ENCODE measurements at places on chromosomes 6 and 20.

DNA sequence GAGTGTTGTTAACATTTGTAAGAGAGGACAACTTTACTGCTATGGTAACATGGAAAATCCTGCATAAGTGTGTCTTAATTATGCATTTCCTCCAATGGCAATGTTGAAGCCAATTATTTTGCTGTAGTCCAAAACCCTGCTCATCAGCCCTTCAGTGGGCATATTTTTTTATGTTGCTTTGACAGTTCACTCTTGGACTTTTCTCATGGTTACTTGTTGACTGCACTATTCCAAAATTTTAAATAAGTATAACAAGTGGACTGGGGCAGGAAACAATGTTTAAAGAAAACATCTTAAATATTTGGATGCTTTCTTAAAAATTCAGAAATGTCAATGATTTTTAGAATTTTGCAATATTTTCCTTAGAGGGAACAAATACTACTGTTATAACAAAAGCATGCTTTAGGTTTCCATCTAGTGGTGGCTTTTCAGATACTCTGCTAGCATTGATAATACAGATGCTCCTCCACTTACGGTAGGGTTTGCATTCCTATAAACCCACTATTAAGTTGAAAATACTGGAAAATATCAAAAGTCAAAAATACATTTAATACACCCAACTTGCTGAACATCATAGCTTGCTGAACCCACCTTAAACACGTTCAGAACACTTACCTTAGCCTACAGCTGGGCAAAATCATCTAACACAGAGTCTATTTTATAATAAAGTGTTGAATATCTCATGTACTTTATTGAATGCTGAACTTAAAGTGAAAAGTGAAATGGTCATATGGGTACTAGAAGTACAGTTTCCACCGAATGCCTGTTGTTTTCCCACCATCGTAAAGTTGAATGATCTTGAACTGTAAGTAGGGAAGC, 86.4 kb downstream of the ADGRG6 start:
- DNase-seq = no peak

DNA sequence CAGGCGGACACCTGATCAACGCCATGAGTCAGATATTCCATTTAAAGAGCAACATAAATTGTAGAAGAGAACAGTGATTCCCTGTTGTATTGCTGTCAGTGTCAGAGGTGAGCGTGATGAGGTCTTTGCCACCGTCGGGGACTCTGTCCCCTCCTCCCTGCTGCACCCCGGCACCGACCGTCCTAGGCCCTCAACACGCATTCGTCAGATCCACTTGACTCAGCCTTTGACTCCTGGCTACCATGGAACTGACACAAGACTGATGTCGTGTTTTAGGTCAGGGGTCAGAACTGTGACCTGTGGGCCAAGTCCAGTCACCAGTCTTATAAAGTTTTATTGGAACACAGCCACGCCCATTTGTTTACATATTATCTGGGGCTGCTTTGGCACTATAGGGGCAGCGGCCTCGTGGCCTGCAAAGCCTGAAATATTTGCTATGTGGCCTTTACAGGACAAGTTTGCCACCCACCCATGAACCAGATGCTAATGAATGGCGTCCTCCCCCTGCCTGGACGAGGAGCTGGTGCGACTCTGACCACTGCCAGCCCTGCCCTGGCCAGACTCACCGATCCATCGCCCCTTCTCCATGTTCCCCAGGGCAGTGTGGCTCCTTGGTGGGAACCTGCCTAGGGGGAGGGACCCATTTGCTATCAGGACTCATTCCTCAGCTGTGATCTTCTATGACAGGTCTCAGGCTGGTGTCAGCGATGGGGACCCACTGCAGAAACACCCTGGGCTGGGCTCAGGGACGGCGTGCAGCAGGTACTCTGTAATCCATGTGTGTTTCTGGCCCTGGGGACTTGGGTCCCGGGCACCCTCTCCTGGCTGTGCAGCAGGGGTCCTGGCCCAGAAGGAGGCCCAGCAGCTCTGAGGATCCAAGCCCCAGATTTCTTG, 37.5 kb upstream of the PHACTR3 start:
- DNase-seq = no peak

DNA sequence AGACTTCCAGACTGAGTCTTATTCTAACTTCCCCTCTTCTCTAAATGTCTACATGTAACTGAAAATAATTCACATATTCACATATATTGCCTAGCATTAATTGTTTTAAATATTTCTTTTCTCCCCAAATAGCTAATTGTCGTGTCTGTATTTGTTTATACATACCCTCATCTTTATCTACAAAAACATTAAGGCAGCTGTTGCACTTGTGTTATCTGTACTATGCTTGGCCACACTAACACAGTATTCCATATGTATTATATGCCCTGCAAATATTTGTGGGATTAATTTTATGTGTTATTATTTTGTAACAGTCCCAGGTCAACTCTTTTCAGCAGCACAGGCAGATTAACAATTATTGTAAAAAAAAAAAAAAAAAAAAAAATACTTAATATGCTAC, 11.7 kb downstream of the HDAC2 start:
- DNase-seq = no peak

DNA sequence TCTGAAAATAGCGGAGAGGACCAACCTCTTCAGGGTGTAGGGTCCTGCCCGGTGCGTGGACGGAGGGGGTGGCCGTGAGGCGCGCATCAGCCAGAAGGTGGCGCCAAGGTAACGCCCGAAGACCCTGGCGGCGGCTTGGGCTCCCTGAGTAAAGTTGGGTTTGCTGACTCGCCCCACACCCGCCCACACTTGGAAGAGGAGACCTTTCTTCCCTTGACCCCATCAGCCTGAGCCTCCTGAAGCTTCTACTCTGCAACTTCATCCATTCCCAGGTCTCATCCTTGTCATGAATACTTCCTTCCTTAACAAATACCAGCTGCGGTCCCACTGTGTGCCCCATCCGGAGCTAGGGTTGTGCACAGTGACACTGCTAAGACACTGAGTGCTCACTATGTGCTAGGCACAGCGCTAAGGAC, 14.6 kb downstream of the CD40 start:
- DNase-seq = peak; percentile 67

GRCh38 chr6:25223490-25223991, 55.6 kb upstream of the CARMIL1 start:
- DNase-seq = peak; percentile 73

- no peak for DNase-seq
Measured at GRCh38 chr6:31545291-31545690, 1.1 kb downstream of the ATP6V1G2 start.

DNA sequence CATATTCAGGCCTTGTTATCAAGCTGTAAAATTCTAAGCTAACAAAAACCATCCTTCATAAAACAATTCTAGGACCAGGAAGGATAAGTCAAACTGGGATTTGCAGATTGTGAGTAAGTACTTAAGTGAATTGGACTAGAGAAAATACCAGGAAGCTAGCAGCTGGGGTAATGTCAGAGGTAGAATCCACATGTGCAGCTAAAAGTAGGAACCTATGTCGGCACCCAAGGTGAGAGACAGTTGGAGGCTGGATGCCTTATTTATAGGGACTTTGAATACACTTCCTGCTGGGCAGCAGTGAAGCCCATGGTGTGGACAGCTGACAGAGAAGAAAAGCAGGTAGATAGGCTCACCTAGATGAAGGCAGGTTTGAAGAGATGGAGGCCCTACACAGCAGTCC, 127.3 kb downstream of the FLRT3 start:
- no peak for DNase-seq

DNA sequence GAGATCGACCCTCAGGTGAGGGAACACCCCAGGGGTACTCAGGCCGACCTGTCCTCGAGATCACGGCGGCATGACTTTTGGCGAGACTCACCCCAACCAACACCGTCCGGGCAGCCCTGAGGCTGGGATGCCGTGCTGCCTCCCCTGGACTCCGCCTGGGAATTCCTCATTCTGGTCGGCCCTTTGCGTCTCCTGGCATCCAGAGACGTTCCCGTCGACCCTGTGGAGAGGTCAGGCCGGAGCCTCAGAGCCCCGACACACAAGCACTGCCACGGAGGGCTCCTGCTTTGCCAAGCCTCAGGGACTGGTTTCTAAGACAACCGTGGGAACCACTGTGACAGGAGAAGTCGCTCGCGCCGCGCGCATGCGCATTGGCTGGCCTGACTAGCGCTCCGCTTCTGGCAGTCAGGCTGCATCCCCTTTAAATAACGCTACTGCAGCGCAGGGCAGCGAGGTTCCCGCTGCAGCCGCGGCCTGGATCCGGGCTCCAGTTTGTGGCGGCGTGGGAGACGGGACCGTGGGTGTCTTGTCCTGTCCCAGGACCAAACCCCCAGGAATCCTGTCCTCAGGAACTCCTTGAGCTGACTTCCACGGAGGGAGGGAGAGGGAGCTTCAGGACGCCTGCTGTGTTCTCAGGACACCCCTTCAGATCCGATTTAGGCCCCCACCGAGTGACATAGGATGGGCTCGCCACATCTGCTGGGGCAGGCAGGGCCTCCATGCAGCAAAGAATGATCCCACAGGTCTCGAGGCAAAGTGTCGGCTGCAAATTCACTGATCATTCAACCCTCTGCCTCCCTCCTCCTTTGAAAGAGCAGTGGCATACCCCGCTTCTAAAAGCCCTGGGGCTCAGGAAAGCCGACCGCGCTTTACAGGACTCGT, 163.2 kb upstream of the ZNF337 start:
- DNase-seq = peak; percentile 80

GRCh38 chr6:74269600-74269858, 573.5 kb downstream of the CD109 start:
- DNase-seq = no peak

DNA sequence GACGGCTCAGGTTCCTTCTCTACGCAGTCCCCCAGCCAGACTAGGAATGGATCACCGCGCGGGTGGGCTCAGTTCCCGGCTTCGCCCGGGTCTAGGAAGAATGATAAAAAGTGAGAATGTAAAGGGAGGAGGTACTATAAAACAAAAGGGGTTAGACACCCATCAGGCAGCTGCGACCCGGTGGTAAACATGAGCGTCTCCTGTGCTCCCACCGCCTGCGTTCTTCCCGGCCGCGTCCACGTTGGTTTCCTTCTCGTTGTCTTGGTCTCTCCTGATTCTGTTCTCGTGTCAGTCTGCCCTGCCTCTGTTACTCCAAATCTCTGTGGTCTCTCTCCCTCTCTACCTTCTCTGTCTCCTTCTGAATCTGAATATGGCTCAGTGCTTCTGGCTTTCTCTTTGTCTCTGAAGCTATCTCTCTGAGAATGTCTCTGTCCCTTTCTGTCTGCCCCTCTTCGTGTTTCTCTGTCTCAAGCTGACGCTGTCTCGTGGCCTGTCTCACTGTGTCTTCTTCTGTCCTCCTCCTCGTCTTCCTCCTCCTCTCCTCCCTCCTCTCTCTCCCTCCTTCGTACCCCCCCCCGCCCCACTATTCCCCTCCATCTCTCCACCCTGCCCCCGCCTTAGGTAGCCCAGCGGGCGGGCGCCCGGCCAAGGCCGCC, 41.6 kb upstream of the FOXP4 start:
- no peak for DNase-seq

- DNase-seq = no peak
Measured at GRCh38 chr20:37480919-37481318, 40.1 kb upstream of the NNAT start.

DNA sequence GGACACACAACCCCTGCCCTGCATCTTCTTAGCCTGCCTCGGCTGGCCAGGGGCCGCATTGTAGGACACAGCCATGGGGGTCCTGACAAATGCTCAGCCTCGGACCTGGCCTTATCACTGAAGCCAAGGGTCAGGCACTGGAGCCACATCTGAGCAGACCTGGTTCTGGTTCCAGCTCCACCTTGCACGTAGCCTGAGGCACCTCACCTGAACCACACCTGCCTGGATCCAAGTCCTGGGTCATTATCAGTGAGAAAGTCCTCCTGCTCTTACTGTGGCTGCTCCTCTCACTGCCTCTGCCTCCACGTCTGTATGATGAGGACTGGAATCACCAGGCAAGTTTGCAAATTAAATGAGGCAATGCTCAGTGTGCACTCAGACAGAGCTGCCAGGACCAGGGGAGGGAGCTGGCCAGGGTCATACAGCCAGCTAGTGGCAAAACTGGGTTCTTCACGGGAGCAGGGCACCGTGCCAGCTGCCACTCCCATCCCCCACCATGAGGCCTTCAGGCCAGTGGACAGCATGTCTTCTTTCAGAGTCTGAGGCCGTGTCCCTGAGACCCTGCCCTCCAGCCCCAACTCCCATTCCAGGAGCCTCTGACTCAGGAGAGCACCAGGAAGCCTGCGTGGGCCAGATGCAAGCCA, 40.2 kb downstream of the MRPL14 start:
- DNase-seq = no peak

DNA sequence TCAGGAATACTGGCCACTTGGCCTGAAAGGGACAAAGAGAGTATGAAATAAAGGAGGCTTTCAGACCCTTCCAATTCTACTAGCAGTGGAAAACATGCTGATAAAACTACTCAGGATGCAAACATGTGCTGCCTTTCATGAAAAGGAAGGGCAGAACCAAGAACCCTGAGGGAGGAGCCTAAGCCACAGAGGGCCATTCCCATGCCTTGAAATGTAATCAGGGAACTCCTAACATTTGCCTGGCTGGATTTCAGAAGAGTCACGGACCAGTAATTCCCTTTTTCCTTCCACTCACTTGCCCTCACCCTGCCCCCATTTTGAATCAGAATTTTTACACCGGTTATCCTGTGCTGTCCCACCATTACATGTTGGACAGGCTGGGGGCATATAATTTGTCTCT, 116.2 kb downstream of the LAMP5 start:
- no peak for DNase-seq

GRCh38 chr6:167968091-167968490, 29.4 kb upstream of the KIF25 start:
- peak; percentile 30 for DNase-seq

DNA sequence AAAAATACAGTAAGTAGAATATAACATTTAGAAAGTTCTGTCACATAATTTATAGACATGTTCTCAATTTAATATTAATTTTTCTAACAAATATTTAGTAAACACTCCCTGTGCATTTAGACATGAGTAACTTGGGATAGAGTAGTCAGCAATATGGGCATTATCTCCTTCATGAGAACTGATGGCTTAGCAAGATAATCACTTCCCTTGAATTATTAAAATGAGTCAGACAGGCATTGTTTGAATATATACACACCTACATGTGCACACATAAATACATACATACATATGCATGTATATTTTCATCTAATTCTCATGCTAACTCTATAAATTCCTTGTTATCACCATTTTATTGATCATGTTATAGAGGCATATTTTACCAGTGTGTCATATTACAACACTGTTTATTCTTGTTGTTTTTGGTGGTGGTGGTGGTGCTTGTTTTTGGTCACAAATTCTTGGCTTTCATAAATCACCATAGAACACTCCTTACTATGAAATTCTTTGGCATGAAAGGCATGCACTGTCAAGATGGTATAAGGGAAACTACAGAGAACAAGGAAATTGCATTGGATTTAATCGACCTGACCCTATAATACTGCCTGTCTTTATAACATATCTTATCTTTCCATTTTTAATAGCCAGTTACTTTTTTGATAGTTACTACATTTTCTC, 434.5 kb upstream of the MANEA start:
- no peak for DNase-seq

- DNase-seq = no peak
Measured at GRCh38 chr6:90082847-90083246, 188.6 kb downstream of the GJA10 start.

All from DND-41 (cell line).